Activated CD8-positive, alpha-beta memory T cell treated with anti-CD3 and anti-CD28 coated beads for 48 hours (primary cell): ENCODE measurements at places on chromosomes 7 and 10.

GRCh38 chr7:72101444-72101843, 310.7 kb downstream of the CALN1 start:
- no peak for DNase-seq

- no peak for DNase-seq
Observed at GRCh38 chr10:128274938-128275337, 148.7 kb upstream of the MKI67 start.

- no peak for DNase-seq
Observed at GRCh38 chr7:137753948-137754851, 92.6 kb downstream of the DGKI start.

GRCh38 chr7:112225006-112225405, 18.5 kb downstream of the ZNF277 start:
- no peak for DNase-seq

GRCh38 chr10:110686949-110687348, 42.8 kb downstream of the RBM20 start:
- DNase-seq = no peak

DNA sequence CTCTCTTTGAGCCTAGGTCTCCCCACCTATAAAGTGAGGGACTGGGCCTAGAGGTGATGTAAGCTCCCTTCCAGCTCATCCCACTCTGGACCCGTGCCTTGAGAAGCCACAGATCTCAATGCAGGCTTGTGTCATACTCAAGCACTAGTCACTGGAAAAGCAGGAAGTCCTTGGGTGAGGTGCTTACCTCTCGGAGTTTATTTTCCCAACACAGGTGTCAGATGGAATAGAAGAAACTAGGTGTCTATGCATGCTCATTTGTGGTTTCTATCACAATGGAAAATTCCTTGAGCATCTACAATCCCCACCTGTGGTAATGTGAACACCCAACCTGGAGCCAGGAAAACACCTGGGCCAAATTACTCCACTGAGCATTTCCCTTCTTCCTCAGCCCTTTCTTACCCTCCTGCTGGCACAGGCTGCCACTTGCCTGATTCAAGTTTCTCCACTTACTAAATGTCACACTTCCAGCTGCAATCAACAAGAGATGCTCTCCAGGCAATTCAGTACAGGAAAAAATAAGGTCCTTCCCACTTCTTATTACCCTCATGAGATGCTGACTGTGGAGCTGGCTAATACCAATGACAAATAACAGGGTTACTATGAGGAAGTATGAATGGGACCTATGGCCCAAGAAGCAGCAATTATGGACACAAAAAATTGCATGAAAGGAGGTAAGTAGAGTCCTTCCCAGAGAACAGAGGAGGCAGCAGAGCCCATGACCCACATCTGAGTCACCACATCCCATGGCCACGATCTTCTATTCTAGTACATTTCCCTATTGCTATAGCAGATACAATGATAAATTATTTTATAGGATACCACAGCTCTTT, 13.1 kb downstream of the LSM5 start:
- no peak for DNase-seq

DNA sequence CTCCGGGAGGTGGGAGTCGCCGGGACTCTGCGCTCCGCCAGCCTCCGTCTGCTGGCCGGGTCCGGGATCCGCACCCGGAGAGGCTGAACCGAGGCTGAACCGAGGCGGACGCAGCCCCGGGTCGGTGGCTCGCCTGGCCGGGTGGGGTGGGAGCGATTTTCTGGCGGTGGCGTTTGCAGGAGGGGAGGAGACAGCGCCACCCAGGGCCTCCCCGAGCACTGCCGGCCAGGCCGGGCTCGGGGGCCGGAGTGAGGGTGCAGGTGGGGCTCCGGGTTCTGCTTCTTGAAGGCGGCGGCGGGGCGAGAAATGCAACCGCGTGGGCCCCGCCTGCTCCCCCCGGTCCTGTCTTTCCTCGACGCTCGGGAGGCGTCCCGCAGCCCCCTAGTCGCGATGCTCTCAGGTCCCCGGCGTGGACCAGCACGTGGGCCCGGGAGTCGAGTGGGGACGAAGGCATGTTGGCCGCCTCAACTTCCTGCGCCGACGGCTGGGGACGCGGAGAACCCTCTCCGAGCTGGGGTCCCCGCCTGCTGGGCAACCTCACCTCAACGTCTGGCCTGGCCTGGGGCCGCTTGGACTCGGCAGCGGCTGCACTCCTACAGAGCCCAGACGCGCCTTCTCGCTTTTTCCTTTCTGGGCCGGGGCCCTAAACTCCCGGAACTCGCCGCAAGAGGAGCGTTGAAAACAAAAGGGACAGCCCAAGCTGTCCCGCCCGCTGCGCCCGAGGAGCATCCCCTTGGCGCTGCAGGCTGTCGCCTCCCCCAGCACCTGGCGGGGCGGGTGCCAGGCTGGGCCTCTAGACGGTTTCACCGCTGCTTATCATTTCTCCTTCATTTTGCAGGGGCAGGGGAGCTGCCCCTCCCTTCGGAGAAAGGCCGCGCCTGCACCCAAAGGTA, 25.2 kb upstream of the VAX1 start:
- DNase-seq = no peak

DNA sequence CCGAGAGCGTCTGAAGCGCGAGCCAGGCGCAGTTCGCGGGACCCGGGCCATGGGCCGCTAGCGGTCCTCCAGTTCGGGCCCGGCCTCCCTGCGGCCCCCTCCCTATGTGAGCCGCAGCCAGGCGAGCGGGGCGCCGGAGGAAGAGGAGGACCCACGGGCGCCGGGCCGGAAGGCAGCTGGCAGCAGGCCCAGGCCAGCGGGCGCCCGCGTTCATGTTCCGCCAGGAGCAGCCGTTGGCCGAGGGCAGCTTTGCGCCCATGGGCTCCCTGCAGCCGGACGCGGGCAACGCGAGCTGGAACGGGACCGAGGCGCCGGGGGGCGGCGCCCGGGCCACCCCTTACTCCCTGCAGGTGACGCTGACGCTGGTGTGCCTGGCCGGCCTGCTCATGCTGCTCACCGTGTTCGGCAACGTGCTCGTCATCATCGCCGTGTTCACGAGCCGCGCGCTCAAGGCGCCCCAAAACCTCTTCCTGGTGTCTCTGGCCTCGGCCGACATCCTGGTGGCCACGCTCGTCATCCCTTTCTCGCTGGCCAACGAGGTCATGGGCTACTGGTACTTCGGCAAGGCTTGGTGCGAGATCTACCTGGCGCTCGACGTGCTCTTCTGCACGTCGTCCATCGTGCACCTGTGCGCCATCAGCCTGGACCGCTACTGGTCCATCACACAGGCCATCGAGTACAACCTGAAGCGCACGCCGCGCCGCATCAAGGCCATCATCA, 1.1 kb downstream of the ADRA2A start:
- DNase-seq = no peak

- no peak for DNase-seq
Observed at GRCh38 chr7:3960050-3960763, 659.2 kb downstream of the SDK1 start.

- no peak for DNase-seq
Observed at GRCh38 chr10:31599626-31600504, 280.8 kb downstream of the ZEB1 start.

- DNase-seq = no peak
Observed at GRCh38 chr7:112383671-112384417, 66.4 kb upstream of the IFRD1 start.

- no peak for DNase-seq
Observed at GRCh38 chr10:113104047-113104446, 154.0 kb downstream of the TCF7L2 start.

GRCh38 chr7:29248713-29249382, 54.3 kb downstream of the CHN2 start:
- DNase-seq = no peak

GRCh38 chr7:55496906-55497305, 75.4 kb downstream of the VOPP1 start:
- no peak for DNase-seq

DNA sequence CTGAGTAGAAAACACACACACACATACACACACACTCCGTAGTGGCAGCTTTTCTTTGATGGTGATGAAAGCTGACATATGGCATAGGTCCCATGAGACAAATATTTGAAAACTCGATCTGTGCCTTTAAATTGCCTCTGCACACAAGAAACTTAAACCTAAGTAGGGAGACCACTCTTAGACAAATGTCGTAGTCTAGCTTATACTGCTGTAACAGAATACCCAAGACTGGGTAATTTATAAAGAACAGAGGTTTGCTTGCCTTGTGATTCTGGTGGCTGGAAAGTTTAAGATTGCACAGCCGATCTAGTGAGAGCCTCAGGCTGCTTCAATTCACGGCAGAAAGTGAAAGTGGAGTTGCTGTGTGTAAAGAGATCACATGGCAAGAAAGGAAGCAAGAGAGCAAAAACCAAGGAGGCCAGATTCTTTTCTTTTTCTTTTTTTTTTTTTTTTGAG, 489.4 kb upstream of the SORCS1 start:
- no peak for DNase-seq

DNA sequence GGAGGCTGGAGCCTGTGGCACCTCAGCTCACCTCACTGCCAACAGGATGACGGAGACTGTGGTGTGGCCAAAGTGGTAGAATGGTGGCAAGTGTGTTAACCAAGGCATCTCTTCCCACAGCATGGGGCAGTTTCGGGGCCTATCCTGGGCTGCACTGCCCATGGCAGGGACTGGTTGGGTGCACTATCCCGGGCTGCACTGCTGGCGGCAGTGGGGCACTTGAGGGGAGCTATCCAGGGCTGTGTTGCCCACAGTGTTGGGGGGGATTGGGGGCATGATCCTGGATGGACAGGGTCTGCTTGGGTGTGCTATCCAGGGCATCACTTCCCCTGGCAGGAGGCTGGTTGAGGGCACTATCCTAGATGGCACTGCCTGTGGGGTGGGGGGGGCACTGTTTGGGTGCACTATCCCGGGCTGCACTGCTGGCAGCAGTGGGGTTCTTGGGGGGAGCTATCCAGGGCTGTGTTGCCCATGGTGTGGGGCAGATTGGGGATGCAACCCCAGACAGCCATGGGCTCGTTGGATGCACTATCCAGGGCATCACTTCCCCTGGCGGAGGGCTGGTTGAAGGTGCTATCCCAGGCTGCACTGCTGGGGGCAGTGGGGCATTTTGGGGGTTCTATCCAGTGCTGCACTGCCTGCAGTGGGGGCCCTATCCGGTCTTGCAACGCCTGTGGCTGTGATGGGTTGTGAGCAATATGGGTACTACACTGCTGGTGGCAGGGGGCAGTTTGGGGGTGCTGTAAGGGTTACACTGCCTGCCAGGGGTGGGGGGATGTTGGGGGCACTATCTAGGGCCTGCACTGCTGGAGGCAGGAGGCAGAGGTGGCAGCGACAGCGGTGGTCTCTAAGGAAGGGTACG, 129.7 kb downstream of the ZNF248 start:
- no peak for DNase-seq

DNA sequence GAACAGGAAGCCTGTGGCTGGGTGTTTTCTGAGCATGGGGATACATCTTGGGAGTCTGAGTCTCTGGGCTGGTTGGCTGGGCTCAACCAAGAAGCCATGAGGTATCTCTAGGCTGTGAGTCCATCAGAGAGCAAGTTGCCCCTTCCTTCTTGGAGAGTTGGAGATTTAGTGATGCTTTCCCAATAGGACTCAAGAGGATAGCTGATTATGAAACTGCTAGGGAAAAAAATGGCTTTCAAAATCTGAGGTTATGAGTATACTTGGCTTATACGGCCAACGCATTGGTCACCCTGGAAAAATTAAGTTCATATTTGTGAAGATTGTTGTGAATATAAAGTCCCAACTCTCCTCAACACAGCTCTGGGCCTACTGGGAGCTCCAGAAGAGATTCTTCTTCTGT, 162.7 kb upstream of the KMT2E start:
- no peak for DNase-seq

DNA sequence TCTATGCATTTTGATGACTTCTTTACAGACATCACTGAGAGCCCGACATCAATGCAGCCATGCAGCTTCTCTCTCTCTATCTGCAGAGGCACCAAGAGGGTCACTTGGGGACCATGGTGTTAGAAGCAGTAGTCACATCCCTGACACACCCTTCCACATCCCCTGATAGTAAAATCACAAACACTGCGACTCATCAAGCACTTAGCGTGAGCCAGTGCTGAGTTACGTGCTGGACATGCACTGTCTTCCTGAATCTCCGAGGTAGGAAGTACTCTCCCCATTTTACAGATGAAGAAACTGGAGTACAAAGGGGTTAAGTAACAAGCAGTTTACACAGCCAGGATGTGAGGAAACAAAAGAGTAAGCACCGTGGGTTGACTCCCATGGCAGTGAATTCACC, 109.2 kb downstream of the OSBPL3 start:
- DNase-seq = no peak

DNA sequence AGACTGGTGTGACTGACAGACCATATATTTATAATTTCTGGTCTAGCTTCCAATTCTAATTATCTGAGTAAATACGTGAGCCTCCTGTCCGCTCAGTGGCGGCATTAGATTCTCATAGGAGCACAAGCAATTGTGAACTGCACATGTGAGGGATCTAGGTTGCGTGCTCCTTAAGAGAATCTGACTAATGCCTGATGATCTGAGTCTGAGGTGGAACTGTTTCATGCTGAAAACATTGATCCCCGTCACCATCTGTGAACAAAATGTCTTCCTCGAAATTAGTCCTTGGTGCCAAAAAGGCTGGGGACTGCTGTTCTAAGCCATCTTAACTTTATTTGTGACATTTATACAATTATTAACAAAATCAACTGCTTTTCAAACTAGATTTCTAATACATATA, 164.7 kb upstream of the MEOX2 start:
- no peak for DNase-seq

- DNase-seq = no peak
Observed at GRCh38 chr10:71232089-71232998, 20.0 kb downstream of the UNC5B start.

DNA sequence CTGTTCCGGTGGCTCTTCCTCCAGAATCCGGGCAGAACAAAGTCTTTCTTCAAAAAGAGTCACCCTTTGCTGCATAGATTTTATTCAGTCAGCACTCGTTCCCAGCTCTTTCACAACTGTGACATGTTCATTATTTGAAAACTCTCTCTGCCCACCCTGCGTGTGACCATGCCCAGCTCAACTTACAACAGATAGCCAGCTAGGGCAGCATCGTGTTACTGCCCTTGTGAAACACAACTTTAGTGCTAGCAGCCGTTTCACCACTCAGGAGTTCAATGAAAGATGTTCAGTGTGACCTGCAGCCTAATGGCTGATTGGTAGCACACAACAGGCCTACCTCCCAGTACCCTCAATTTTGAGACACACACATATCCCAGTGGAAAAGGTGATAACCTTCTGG, 57.9 kb downstream of the ZNF438 start:
- DNase-seq = no peak

DNA sequence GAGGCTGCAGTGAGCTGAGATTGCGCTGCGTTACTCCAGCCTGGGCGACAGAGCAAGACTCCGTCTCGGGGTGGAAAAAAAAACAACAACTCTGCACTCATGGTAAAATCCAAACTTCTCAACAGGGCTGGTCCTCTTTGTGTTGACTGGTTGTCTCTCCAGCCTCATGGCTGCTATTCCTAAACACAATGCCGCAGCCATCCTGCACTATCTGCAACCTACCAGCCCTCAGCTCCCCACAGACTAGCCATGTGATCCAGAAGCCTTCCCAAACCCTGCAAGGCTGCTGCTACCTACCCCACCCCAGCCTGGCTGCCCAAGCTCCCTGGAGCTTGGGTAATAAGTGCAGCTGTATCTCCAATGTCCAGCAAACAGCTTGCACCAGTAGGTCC, 11.7 kb downstream of the ZYX start:
- no peak for DNase-seq

- no peak for DNase-seq
Observed at GRCh38 chr7:51141451-51142003, 175.1 kb downstream of the COBL start.
